ENCODE measurements at places on chromosomes 3 and 15.

DNA sequence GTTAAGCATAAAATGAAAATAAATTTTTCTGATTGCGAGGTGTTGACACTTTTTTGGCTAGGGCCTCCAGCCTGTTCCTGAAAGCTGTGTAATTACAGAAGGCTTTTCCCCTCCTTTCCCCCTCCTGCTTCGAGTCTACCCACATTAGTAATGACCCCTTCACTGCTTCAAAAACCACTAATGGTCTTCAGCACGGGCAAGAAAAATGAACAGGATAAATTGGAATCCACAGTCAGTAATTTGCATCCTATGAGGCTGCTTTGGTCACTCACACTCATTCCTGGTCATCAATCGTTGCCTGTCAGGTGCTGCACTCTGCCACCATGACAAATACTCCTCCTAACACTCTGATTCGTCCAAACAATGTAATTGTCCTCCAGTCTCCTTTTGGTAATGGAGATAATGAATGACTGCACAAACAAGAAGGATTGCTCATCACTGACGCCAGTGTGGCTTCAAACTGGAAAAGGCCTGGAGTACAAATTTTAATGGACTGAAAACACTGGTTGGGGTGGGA is 148.6 kb downstream of the MEIS2 start:
- no peak for DNase-seq

GRCh38 chr3:46849045-46849631 is 14.1 kb downstream of the MYL3 start:
- DNase-seq = peak; percentile 42

DNA sequence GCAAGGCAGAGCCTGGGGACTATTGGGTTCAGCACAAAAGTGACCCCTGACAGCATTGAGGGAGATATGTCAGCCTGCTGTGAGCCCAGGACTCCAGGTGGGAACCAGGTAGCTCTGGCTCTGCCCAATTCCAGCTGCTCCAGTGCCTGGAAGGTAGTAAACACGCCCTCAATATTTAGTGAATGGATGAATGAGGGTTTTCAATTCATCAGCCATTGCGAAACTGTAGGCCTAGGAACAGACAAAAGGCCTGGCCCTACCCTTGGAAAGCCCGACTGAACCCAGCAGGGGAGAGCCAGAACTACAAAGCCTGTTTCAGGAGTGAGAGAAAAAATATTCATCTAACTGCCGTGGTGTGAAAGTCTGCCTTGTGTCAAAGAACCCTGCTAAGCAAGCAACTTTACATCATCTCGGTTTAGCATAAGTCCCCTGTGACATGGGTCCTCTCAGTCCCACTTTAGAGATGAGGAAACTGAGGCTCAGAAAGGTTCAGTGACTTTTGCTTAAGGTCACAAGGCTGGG is 8.1 kb upstream of the CSK start:
- peak; percentile 86 for DNase-seq

GRCh38 chr3:171831936-171832335 is 11.2 kb upstream of the TMEM212 start:
- no peak for DNase-seq

- peak; percentile 15 for DNase-seq
Measured at GRCh38 chr3:41163006-41163405, 36.3 kb upstream of the CTNNB1 start.

DNA sequence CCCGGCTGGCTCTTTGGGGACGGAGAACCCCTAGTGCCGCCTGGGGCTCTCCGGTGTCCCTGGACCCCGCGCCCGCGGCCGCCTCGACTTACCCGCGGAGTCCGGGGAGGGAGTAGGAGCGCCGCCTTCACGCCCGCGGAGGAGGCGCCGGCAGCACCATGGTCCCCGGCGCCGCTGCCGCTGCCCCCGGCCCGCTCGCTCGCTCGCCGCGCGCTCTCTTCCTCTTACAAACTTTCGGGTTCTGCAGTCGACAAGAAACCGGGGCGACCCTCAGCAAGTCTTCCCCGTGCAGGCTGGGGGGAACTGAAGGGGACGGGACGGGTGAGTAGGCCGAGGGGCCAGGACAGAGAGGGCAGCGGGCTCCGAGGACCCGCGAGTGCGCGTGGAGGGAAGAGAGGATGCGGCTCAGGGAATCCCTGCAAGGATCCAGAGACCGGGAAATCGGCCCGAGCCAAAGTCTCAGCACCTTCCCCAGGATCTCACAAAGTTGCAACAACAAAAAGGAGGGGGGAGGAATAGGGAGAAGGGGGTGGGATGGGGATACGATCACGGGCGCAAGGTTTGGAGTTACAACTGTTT is 2.0 kb downstream of the FOXP1 start:
- DNase-seq = peak; percentile 79

GRCh38 chr3:113231391-113231790 is 20.0 kb downstream of the BOC start:
- no peak for DNase-seq

DNA sequence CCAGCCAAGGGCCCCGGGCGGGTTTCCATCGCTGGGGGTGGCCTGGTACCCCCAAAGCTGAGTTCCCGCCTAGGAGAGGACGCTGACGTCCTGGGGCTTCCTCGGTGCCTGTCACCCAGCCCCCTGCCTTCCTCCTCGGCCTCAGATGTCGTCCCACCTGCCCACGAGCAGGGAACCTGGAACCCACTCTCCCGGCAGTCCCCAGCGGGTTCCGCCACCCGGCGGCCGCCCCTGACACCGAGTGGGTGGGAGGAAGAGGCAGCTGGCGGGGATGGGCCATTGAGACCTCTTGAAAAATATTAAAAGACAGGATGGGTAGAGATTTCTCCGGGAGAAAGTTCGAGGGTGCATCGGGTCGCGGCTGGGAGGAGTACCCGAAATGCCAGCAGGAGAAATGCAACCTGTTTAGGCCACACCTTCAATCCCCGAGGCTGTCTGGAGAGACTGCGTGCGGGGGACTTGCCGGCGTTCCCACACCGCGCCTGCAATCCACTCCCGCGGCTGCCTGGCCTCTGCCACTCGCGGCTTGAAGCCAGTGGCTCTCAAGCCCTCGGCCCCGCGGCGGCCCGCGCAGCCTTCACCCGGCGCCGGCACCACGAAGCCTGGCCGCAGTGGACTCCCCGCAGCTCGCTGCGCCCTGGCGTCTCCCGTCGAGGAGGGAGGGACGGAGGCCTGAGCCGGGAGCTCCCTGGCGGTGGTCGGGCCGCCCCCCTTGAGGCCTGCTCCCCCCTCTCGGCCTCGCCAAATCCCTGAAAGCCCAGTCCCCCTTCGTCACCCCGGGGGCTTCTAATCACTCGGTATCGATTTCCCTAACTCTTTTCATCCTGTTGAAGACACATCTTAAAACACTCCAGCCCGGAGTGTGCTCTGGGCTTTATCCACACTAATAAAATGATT is 8.6 kb upstream of the NR2F2 start:
- DNase-seq = peak; percentile 73

GRCh38 chr15:78083687-78084448 is 6.4 kb upstream of the TBC1D2B start:
- DNase-seq = no peak

DNA sequence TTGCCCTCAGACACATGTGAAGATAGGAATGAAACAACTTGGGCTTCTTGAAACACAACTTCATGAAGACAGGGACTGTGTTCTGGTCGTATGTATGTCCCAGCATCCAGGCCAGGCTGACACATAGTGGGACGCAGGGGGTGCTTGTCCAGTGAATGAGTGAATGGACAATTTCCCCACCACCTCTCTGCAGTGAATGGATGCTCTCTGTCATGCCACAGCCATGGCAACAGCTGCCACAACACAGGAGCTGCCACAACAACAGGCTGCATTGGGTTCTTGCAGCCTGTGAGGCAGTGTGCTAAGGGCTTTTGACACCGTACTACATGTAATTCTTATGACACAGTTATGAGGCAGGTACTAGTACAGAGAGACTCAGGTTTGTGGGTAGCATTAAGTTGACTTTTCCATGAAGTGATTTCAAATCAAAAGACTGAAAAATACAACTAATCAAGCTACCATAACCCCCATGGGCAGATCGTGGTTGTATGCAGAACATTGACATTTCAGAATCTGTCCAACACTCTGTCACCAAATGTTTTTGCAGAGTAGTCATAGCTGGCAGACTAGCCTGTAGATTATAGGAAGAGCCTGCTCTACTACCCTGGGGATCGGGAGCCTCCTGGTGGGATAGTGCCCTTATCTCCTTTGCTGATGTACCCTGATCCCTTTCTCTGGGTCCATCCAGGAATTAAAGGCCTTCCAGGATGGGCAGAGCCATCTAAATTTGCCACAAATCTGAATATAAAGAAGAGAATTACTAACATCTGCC is 40.8 kb downstream of the CLSTN2 start:
- peak; percentile 24 for DNase-seq

DNA sequence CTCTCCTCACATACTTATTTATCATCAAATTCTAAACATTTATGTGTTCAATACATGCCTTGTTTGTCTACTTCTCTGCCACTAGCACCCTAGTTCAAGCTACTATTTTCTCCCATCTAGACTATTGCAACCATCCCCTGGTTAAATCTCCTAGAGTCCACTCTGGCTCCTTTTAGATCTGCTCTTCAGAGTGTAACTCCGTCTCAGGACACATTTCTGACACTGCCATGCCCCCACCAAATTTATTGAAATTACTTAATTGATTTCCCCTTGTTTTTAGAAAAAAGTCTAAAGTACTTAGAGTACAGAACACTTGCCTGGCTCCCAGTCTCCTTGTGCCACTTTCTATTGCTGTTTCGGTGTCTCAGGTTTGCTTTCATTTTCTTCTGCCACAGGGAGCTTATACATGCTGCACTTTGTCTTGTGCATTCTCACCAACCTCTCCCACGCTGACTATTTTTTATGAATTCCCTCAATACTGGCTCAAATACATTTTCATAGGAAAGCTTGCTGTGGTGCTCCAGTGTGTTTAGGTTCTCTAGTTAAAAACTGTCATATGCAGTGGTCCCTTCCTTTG is 792.3 kb downstream of the DIPK2A start:
- no peak for DNase-seq

GRCh38 chr3:54171509-54171908 is 49.2 kb downstream of the CACNA2D3 start:
- DNase-seq = no peak

- DNase-seq = no peak
Measured at GRCh38 chr15:29616512-29616911, 205.8 kb downstream of the TJP1 start.
